ENCODE measurements at places on chromosomes 16 and 17.

DNA sequence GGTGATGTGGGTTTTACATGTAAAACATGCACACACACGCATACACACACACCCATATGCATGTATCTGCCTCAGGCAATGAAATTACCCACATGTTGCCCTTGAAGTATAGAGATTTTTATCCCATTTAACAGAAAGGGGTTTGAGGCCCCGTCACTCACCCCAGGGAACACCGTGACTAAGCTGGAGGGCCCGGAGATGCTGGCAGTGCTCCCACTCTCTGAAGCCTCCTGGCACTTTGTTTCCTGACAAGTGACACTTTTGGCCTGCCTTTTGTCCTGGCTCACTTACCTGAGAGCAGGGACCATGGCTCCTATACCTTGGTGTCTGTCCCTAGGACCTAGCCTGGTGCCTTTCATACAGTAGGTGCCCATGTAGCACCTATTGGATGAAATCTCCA lies 50.0 kb upstream of the TNRC6C start:
- DNase-seq, result no peak

DNA sequence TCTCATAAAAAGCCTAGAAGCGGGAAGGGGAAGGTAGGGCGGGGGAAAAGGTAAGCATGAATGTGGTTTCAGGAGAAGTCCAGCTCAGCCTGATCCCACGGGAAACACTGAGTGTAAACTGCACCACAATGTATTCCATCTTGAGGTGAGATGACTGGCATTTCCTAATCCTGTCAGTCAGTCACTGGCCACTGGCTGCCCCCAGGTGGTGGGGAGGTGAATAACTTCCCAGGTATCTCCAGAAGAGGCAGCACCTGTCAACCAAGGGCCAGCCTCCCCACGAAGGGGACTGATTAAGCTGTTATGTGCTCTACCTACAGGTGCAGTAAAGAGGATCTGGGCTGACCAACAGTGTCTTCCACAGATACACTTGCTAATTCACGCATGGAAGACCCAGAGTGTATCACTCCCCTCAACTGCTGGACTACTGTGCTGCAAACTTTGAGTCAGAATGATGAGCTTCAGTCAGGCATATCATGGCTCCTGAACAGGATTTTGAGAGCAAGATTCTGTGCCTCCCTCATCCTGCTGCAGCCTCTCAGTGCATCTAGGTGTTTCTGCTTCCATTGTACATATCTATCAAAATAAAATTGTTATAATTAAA lies 108.5 kb upstream of the CCL2 start:
- DNase-seq, result no peak

GRCh38 chr16:49468611-49469310 lies 95.2 kb downstream of the C16orf78 start:
- no peak for DNase-seq

- DNase-seq, result no peak
Measured at GRCh38 chr17:16446338-16446983, 31.1 kb downstream of the TRPV2 start.

DNA sequence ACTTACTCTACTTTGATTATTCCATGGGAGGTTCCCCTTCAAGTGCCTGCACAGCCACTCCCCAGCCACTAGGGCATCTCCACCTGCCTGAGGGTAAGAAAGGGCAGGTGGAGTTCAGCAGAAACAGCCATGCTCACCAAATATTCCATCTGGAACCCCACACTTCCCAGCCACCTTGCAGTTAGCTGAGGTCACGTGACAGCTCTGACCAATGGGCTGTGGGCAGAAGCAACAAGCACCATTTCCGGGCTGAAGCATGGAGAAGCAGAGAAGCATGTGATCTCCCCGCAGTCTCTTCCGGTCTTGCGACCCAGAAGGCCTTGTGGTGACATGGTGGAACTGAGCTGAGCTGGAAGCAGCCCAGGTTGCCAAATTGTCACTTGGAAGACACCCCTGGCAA lies 108.6 kb downstream of the CCT6B start:
- no peak for DNase-seq

DNA sequence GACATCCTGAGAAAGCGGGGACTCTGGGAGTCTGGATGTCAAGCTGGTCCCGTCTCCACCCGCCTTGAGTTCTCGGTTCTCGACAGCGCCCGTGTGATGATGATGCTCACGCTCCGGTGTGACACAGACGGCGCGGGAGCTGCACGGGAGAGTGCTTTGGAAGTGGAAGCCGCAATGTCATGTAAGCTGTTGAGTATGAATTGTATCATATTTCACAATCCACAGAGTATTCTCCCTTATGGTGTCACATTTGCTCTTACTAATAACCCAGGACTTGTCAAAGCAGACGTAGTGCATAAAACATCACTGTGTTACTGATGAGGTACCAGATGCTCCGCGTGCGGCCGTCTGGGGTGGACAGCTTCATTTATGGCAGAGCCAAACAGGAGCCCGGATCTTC lies 217.5 kb upstream of the CHMP6 start:
- DNase-seq, result no peak

- DNase-seq, result peak; percentile 57
Measured at GRCh38 chr16:66474750-66475199, 47.7 kb downstream of the BEAN1 start.

DNA sequence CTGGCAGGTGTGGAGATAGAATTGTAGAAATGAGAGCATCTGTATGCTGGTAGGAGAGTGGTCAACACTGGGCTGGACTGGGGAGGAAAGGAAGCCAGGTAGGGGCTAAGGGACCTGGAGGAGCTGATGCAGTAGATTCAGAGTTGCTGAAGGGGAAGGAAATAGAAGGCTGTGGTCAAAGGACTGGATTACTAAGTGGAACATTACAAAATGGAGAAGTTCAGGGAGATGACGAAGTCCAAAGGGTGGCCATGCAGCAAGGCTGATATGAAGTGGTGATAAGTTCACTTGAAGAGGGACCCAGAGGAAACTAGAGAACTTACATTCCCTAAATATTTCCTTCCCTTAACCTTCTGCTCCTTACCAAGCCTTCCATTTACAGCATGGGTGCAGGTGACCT lies 8.6 kb upstream of the CCL2 start:
- DNase-seq, result no peak

DNA sequence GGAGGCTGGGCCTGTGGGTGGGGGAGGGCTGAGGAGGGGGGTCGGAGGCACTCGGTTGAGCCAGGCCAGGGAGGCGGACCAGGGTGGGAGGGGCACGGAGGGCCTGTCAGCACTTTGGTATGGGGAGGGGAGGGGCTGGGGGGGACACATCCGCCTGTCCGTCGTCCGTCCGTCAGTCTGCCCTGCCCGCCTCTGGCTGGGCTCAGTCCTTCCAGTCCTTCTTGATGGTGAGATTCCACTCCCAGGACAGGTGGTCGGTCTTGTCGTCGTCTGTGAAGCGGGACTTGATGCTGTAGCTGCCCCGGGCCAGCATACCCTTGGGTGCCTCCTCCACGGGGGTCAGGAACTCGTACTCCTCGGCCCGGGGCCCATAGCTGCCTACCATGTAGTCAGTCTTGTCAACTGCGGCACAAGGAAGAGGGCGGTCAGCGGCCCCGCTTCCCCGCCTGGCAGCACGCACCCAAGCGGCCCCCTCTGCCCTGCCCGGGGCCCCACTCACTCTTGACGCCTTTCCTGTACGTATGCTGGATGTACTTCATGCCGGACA lies 2.4 kb downstream of the ARHGDIA start:
- no peak for DNase-seq

- peak; percentile 79 for DNase-seq
Measured at GRCh38 chr17:5419959-5420653, at the start of gene RPAIN. Gene RPAIN, plus strand, starts transcription at chr17:5420182. Its CDS starts 29 bp downstream, at chr17:5420211.

DNA sequence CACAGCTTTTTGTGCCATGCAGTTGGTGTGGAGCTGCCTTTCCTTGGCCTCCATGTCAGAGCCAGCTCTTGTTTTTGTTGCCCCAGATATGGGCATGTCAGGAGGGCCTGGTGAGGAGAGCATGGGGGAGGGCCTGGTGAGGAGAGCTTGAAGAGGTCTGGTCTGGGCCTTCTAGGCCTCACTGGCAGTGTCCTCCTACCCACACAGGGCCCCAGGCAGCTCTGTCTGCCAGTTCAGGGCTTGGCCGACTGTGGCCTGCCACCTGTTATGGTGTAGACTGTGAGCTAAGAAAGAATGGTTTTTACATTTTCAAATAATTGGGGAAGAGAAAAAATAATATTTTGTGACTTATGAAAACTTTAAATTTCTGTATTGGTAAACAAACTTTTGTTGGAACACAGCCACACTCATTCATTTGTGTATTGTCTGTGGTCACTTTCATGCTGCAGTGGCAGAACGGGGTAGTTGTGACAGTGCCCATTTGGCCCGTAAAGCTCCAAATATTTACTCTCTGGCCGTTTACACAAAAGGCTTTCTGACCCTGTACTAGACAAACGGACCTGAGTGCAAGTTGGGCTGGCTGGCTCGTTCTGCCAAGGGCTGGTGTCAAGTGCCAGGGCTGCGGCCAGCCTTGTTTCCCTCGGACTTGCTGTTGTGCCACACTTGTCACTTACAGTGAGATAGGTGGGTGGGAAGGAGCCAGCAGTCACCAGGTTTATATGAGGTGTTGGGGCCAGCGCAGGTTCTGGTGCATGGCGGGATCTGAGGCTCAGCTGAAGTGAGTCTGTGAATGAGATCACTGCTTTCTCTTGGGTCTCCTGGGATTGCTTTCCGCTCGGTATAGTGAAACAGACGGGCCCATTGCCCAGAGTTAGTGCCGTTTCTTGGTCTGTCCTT lies 18.2 kb downstream of the PGS1 start:
- DNase-seq, result no peak

GRCh38 chr17:83089328-83090132 lies 10.1 kb downstream of the METRNL start:
- DNase-seq, result no peak

DNA sequence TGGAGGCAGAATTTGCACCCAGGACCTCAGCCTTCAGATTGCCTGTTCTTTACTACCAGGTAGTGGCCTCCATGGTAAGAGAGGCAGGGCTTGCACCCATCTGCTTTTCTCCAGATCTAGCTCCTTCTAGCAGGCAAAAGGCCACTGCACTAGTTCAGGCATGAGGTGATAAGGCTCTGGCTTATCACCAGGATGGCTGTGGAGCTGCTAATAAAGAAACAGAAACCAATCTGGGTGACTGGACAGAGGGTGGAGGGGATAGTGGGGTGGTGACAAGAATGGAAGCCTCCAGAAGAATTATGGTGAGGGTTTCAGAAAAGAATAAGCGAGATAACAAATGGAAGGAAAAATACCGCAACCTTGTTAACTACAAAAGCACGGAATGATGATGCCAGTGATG lies 15.5 kb upstream of the SUPT4H1 start:
- DNase-seq, result no peak

- DNase-seq, result no peak
Measured at GRCh38 chr17:29787995-29788394, 142.0 kb downstream of the SSH2 start.

GRCh38 chr16:17518441-17518840 lies 47.7 kb upstream of the XYLT1 start:
- no peak for DNase-seq

- no peak for DNase-seq
Measured at GRCh38 chr17:69552986-69553667, 138.6 kb downstream of the MAP2K6 start.

- peak; percentile 87 for DNase-seq
Measured at GRCh38 chr16:31700530-31701388, 172.8 kb upstream of the ZNF267 start.

DNA sequence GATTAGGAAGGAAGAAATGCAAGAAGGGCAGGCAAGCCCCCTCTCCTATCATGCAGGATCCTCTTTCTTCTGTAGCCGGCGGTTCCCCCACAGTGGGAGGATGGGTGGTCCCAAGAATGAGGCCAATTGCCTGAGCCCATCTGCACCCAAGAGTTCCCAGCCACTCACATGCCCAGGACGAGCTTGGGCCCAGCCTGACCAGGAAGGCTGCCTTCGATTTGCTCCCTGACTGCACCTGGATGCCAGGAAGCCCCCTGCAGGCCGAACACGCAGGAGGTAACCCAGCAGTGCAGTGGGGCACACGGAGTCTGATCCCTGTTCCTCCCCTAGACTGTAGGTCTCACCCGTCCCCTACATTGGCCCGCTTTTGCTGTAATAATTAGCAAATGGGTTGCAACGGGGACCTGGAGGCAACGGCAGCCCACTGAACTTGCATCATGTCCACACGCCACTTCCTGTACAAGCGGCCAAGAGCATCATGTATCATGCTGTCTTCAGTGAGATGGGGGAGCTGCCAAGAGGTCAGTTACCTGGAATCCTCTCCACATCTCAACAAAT lies 67.5 kb downstream of the AMFR start:
- no peak for DNase-seq

DNA sequence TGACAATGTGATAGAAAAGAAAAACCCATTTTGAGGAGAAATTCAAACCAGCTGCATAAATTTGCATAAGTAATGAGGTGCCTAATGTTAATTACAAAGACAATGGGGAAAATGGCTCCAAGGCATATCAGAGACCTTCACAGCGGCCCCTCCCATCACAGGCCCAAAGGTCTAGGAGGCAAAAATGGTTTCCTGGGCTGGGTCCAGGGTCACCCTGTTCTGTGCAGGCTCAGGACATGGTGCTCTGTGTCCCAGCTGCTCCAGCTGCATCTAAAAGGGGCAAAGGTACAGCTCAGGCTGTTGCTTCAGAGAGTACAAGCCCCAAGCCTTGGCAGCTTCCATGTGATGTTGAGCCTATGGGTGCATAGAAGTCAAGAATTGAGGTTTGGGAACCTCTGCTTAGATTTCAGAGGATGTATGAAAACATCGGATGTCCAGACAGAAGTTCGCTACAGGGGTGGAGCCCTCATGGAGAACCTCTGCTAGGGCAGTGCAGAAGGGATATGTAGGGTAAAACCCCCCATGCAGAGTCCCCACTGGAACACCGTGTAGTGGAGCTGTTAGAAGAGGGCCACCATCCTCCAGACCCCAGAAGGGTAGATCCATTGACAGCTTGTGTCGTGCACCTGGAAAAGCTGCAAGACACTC lies 40.6 kb downstream of the IKZF3 start:
- no peak for DNase-seq

DNA sequence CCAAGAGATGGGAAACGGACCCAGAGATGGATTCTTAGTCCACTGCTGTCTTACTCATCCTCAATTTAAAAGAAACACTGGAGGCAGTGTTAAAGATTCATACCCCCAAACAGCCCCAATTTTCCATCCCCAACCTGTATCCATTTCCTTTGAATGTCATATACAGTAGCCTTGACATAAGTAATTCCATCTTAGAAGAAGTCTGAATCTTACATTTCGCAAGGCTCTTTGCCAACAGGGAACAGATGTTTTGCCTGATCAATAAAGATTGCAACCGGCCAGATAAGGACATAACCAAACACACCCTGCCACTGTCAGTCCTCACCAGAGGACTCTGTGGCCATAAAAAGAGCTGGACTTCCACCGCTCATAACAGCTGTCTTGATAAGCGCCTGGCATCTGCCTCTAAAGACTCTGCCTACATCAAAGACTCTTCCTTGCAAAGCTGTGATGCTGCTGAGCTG lies 59.0 kb upstream of the MED9 start:
- DNase-seq, result no peak
